ENCODE measurements at places on chromosomes 1 and 21. TPM values are rescaled to one million over a fixed set of nuclear protein-coding genes. Genes with fewer than 3 reads are reported as not detected.

Gene PLA2G5
- total RNA-seq, result not detected

Gene LRRC53
- total RNA-seq, result not detected

Gene ATP5PB
- total RNA-seq, result 178 TPM

Gene OR2L13
- total RNA-seq, result not detected

Gene SPATA46
- not detected for total RNA-seq

Gene MROH7
- total RNA-seq, result not detected

Gene PCBP3
- not detected for total RNA-seq

Gene FALEC
- total RNA-seq, result 1.0 TPM

Gene GCSAML
- not detected for total RNA-seq

Gene PADI1
- total RNA-seq, result 2.3 TPM

Gene CFAP126
- total RNA-seq, result not detected

Measured in Panc1 (cell line).